Stimulated activated CD4-positive, alpha-beta T cell treated with anti-CD3 and anti-CD28 coated beads, TNF-alpha, amount 100 ng/mL, for 48 hours (primary cell): ENCODE measurements at places on chromosomes 7 and 10.

- DNase-seq, result no peak
Observed at GRCh38 chr10:770975-771374, 81.5 kb upstream of the DIP2C start.

DNA sequence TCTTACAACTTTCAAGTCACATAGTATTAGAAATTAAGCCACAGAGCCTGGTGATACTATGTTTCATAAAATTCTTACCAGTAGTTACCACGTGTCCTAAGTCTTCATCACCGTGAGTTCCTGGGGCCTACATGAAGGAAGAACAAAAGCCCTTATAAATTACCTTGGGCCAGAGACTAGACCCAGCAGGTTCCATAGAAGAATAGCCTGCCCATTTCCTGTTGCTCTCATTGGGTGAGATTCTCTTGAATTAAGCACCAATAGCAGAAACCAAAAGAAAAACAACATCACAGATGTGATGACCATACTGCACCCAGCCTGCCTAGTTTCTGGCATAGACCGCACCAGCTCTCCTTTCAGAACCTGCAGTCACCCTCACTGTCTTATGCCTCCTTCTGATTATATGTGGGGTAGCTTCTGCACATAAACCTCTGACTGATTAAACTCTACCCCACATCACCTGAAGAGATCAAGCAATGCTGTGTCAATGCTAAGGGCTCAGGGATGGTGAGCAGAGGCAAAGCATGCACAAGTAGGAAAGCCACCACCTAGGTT, 18.0 kb upstream of the SEM1 start:
- DNase-seq, result no peak

DNA sequence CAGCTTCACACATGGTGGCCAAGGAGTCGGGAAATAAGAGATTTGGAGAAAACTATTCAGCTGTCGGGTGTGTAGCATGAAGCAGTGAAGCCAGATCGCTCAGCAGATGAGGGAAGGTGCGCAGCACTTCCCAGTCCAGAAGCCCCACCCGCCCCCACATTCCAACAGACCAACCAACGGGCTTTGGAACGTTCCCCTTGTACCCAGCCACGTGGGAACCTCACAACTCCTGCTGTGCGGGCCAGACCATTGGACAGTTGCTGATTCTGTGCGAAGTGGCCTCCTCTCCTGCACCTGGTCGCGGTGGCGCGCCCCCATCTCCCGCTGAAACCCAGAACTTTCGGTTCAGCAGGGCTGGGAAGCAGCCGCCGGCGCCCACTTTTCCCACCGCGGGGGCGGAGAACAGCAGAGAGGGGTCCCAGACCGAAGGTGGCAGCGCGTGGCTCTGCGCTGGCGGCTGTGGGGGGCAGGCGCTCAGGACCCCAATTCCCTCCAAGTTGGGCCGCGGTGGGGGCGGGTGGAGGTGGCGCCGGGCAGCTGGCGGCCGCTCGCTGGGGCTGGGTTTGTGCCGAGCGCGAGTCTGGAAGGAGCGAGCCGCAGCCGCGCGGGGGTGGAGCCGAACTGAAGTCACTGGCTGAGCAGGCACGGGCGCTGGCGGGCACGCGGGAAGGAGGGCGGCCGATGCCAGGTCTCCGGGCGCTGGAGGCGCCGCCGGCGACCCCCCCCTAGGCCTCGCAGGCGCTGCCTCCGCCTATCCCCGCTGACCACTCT, 1301.5 kb upstream of the SORCS1 start:
- DNase-seq, result no peak

- no peak for DNase-seq
Observed at GRCh38 chr7:102935450-102936115, 22.8 kb downstream of the LRRC17 start.

- DNase-seq, result peak; percentile 20
Observed at GRCh38 chr10:43203448-43204041, 63.3 kb downstream of the RASGEF1A start.

DNA sequence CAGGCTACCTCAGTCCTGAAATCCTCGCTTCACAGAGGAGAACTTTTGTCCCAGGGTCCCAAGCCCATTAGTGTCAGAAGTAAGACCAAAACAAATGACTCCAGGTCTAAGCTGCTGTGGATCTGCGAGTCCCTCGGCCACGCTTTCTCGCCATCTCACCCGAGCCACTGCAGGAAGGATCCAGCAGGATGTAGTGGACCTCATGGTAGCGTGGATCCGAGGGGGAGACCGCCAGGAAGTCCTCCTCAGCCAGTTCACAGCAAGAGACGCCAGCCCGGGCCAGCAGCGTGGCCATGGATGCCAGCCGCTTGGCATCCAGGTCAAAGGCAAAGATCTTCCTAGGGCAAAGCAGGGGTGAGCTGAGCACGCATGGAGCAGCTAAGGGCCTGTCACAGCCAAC, 4.6 kb downstream of the NSUN5 start:
- no peak for DNase-seq
